ENCODE measurements at places on chromosomes 2 and 18.
A peak's percentile ranks its signal among the peaks of the same experiment; 100 is the strongest.

DNA sequence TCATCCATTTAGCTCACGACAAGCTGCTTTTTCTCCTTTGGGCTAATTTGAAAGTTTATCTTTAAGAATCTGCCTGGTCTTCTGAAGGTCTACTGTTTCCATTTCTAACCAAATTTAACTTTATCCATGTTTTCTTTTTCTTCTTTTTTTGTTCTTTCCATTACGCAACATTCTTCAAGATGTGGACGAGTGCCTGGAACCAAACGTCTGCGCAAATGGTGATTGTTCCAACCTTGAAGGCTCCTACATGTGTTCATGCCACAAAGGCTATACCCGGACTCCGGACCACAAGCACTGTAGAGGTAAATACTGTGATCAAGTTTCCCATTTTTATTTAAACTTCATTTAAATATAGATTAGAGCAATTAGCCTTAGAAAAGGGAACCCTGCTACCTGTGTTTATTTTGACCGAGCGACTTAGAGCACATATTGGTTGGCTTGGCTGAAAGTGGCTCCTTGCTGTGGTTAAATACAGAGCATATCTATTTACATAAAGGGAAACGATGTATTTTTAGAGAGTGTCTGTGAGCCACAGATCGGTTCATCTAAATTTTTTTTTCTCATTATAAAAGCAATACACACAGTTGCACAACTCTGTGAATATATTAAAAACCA lies 183.4 kb upstream of the RASGRP3 start:
- no peak for DNase-seq

GRCh38 chr2:100404411-100404810 lies 13.1 kb downstream of the CHST10 start:
- DNase-seq, result no peak

DNA sequence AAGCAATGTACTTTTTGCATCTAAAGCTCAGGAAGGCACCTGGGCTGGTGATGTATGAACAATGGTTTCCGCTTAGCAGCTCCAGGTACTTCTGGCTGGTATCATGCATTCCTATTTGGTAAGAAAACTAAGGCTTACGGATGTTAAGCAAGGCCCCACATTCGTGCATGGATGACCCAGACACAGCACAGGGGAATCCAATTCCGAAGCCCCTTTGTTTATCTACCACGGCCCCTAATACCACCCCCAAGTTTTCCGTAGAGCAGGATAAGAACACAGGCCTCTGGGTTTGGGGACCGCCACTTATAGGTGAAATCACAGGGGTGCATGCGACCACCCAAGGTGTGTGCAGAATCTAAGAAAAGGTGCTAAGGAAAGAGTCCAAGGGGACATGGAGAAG lies 192.1 kb upstream of the ID2 start:
- no peak for DNase-seq

GRCh38 chr2:68741805-68742306 lies 7.2 kb downstream of the ARHGAP25 start:
- DNase-seq, result no peak

- no peak for DNase-seq
Measured at GRCh38 chr18:55577812-55578539, 10.0 kb downstream of the TCF4 start.

DNA sequence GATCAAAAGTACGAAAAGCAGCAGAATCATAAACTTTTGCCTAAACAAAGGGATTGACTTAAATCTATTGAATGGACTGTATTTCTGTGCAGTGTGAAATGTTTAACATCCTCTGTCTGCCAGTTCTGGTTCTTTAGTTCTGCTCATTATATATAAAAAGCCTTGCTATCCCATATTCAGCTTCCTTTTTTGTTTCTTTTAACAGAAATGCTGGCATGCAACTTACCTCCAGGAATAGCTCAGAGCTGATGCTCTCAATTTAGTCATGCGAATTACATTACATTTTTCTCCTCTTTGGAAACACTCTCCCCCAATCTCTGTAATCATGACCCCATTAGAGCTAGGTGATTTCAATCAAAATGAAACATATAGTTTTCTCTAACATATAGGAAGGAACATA lies 73.6 kb downstream of the SPHKAP start:
- no peak for DNase-seq

DNA sequence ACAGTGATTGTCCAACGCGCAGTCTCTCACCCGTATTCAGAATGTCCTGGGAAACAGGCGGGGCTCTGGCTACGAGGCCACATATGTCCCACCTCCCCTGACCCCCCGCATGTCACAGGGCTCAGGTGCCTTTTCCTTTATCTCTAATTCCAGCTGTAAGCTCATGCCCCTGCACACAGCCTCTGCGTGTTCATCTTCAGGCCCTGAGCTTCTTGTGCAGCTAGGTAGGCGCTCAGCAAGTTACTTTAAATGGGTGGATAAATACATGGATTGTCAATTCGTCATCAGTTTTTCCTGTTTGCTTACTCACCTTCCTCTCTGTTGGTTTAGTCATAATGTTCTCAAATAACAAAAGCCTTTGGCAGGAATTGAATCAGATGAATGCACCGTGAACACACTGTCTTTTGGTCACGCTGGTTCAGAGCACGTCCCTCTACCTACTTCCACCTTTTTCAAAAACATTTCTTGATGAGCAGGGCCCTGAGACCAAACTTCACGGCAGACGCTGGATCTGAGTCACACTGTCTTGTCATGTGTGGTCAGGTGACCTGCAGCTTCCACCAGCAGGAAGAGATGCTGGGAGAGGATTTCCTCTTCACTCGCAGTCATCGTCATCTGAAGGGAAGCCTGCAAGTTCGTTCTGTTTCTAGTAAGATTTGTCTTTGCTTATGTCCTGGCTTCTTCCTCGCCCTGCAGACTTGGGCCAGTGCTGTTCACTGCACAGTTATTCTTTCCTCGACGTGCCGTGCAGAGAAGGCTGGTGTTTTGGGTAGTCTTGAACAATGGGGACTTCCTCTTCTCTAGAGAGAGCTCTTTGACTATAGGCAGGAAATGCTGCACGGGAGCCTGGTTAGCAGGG lies 138.1 kb downstream of the PTGR3 start:
- DNase-seq, result no peak

DNA sequence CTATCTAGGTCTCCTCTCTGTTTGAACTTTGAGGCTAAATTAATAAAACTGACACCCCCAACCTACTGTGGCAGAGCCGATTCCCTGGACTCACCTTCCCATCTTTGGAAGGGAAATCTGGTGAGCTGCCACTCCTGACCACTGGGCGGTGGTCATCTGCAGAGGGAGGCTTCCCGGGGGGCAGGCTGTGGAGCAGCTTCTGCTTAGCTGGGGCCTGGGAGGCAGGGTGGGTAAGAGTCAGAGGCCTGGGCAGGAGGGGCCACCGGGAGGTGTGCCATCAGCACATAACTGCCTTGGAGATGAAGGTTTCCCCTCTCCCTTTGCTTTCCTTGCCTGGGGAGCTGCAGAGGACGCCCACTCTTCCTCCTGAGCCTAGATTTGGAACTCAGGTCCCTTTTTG lies 2.3 kb upstream of the NPPC start:
- DNase-seq, result peak; percentile 24

- no peak for DNase-seq
Measured at GRCh38 chr2:83578405-83578804, 880.7 kb downstream of the SUCLG1 start.

DNA sequence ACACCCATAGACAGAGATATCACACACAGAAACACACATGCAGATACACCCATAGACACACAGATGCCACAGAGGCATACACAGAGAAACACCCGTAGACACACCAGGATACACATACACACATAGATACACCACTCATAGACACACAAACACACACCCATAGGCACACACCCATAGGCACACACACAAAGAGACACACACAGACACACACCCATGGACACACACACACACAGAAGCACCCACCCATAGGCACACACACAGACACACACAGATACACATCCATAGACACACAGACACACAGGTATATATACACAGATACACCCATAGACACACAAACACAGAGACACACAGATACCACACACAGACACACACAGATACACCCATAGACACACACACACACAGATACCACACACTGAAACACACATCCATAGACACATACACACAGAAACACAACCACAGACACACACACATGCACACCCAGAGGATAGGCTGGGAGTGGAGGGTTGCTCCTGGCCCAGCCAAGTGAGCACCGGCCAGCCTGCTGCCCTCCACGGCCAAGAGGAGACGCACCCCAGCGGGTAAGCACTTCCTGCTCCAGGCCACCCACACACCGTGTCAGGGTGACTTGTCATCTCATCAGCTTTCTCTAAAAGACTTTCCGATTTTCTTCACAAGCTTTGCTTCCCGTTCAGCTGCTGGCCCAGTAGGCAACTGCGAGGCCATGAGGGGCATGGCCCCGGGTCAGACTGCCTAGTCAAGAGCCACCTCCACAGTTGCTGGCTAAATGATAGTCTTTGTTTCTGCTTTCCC lies 14.1 kb upstream of the CNNM3 start:
- no peak for DNase-seq

DNA sequence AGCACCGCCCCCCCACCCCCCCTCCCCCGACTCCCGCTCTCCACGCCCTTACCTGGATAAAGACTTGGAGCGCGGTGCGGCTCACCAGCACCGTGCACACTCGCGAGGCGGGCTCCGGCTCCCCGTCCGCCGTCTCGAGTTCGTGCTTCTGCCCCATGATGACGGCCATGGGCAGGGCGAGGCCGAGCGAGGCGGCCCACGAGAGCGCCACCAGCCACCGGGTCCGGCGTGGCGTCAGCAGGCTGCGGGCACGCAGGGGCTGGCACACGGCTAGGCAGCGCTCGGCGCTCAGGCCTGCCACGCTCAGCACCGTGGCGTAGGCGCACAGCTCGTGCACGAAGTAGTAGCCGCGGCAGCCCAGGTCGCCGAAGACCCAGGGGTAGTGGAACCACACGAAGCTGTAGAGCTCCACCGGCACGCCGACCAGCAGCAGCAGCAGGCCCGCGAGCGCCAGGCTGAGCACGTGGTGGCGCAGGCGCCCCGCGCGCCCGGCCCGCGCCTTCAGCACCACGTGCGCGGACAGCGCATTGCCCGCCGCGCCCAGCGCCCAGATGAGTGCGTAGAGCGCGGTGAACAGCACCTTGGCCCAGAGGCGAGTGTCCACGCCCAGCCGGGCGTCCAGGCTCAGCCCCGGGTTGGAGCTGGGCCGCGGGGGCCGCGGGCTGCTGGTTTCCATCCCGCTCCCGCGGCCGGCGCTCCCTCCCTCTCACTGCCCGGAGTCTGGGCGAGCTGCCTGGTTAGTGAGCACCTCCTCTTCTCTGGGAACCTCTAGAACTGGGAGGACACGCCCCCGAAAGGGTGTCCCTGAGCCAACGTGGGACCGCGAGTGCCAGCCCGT lies at the start of gene NTSR2:
NTSR2 (minus strand) TSS at position 742 of the 838 bp plus-strand sequence; CDS start at position 676, 66 bp downstream.
- DNase-seq, result peak; percentile 58

DNA sequence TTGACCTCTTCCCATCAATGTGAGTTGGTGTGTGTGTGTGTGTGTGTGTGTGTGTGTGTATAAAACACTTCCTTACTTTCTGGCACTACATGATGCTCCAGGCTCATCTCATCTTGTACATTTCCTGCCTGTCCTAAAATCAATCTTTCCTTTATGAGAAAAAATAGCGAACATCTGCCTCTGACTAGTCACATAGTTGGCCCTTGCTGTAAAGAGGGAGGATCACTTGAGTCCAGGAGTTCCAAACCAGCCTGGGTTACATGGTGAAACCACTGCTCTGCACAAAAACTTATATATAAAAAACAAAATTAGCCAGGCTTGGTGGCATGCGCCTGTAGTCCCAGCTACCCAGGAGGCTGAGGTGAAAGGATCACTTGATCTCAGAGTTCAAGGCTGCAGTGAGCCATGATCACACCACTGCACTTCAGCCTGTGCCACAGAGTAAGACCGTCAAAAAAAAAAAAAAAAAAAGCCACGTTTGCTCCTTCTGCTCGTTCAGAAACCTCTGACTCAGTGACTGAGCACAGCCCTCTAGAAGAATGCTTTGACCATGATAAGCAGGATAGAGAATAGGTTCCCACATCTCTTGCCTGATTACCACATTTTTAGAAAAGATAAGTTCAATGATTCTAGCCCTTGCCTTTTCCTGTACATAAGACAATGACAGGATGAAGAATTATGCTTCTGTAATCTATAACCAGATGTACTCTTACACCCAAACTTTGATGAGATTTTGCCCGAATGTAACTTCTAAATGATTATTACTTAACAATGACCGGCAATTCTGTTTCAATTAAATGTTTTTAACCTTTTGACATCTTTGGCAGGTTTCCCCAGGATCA lies 45.2 kb upstream of the ST3GAL5 start:
- DNase-seq, result no peak

DNA sequence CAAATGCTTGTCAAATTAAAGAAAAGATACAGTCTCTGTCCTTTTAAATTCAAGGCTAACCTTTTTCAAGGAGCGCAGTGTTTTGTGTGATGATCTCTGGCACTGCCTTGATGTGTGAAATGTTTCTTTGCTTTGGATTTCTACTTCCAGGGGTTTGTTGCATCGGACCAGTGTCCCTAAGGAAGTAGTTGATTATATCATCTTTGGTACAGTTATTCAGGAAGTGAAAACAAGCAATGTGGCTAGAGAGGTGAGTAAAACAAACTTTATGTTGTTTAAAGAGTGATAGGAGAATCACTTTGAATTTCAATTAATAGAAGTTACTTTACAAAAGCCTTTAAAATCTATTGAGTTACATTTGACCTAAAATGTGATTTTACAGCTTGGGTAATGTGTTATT lies 28.8 kb downstream of the HADHB start:
- no peak for DNase-seq

DNA sequence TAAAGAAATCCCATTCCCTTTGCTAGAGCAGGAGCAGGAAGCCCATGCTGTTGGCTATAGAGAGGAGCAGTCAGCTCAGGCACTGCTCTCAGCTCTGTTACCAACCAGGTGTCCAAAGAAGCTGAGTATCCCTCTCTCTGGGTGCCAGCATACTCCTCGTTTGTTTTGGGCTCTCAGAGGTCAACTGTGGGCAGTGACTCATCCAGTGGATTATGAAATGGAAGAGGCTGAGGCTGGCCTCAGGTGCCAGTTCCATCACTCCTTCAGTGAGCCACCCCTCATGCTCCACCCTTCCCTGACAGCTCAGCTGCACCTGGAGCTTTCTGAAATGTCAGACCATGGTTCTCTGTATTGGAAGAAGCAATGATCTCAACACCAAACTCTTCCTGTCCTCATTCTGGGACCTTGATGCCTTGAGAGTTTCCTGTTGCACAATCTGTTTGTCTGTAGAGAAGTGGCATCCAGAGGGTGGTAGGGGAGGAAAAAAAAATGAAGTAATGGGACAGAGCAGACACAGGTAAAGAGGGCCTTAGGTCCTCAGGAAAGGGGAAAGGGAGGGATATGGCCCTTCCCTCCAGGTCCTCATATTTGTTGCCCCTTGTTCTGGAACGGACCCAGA lies 31.2 kb upstream of the EN1 start:
- no peak for DNase-seq

DNA sequence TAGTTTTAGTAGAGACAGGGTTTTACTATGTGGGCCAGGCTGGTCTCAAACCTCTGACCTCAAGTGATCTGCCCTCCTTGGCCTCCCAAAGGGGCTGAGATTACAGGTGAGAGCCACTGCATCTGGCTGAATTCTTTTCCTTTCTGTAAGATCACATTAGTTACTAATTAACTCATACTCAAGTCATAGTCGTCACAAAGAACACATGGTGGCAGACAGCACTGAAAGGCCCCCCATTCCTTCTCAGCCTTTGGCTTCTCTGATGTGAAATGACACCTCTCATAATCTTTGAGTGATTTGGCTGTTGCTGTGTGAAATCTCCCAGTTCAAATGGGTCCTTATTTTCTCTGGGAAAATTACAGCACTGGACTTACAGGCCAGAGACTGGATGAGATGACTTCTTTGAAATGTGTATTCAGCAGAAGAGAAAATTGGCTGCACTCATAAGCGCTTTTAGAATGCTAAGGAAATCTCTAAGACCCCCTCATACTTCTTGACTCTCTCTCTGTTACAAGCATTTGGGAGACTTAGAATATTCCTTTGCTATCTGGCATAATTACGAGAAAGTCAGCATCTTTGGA lies 764.8 kb downstream of the RNF144A start:
- DNase-seq, result no peak

Measured in head of caudate nucleus (tissue), 42 donors.